ENCODE measurements at places on chromosomes 5 and 9.

GRCh38 chr9:16532272-16532671 is 338.2 kb downstream of the BNC2 start:
- no peak for DNase-seq

DNA sequence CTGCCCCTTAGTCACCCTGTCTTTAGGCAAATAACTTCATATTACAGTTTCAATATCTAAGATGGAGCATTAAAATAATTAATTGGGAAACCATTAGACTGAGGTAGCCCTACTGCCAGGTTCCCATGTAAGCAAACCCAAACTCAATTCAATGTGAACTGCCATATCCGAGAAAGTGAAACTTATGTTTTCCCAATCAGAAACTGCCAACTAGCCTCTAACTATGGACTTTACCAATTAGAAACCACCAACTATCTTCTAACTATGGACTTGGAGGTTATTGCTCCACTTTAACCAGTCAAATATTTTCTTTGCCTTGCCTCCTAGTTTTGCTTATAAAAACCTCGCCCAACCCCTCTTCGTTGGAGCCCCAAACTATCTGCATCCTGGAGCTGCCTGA is 218.5 kb downstream of the ENC1 start:
- DNase-seq = no peak

- no peak for DNase-seq
Observed at GRCh38 chr9:111663301-111663823, 2.0 kb downstream of the GNG10 start.

DNA sequence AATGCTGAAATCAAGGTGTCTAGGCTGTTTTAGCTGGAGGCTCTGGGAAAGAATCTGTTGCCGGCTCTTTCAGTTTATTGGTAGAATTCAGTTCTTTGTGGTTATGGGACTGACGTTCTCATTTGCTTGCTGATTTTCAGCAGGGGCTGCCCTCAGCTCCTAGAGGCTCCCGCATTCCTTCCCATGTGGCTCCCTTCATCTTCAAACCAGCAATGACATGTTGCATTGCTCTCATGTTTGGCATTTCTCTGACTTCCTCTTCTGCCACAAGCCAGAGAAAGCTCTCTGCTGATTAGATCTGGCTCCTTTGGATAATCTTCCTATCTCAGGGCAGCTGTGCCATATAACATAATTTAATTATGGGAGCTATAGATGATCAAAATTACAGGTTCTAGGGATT is 360.3 kb downstream of the LRRC70 start:
- DNase-seq = no peak

DNA sequence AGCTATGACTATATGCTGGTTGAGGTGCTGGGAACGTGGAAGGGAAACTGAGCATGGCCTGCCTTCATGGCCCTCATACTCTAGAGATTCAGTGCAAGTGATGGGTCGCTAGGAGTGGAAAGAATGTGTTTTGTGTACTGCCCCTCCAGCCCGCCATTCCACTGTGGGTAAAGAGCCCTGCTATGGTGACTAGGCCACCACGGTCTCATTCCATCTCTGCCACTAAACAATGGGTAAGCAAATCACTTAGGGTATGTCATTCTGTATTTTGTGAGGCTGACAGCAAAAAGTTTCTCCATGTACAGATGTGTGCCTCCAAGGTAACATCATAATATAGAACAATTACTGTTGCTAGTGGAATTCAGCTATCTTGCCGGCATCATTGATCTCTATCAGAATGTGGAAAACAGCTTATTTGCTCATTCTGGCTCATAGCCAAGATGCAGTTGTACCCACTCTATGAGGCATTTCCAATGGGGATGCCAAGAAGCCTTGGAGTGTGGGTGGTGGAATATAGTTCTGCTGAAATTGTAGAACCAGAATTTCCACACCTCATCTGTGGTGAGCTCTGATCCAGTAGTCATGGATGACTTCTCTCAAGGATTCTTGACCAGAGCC is 12.5 kb downstream of the SMARCA2 start:
- no peak for DNase-seq

- DNase-seq = no peak
Observed at GRCh38 chr9:14238518-14238917, 75.4 kb downstream of the NFIB start.
